Activated naive CD4-positive, alpha-beta T cell (primary cell): ENCODE measurements at places on chromosomes 2 and 18.

GRCh38 chr2:161983331-161983651 lies 90.7 kb downstream of the DPP4 start:
- no peak for DNase-seq

DNA sequence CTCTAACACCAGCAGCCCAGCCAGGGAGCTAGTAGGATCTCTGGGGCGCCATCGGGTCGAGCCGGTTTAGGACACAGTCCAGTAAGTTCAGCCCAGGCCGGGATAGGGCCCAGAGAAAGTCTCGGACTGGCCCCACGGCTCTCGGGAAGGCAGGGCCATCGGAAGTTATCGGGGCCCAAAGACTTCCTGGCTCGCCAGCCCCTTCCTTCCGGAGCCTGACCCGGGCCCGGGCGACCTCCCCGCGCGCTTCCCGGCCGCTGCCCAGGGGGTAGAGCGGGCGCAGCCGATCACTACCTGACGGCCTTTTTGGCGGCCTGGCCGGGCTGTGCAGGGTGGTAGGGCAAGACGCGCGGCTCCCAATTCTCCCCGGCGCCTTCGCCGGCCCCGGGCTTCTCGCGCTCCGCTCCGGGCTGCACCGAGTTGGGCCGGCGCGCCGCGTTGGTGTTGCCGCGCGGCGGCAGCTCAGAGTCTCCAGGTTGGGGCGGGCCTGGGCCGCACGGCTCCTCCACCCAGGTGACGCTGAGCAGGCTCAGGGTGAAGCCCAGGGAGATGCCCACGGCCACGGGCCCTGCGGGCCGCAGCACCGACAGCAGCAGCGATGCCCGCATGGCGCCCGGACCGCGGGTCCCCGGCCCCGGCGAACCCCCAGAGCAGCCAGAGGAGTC lies 546 bp downstream of the CHPF start:
- no peak for DNase-seq

GRCh38 chr2:238434846-238435751 lies 8.4 kb downstream of the ASB1 start:
- no peak for DNase-seq

GRCh38 chr18:75157381-75157780 lies 51.6 kb downstream of the PTGR3 start:
- no peak for DNase-seq

- peak; percentile 13 for DNase-seq
Observed at GRCh38 chr2:119174216-119174992, 15.9 kb upstream of the C1QL2 start.

DNA sequence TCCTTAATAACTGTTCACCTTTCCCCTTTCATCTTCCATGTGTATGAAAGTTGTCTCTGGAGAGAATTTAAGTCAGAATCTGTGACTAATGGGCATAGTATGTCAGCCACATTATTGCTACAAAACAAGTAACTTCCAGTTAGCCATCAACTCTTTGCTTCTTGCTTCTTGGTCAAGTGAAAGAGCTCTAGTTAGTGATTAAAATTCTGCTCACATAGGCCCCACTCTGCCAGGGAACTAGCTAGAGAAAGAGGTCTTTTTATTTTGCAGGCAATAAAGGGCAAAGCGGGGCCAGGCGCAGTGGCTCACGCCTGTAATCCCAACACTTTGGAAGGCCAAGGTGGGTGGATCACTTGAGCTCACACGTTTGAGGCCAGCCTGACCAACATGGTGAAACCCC lies 64.6 kb downstream of the COLEC12 start:
- DNase-seq, result no peak

GRCh38 chr2:149954981-149955600 lies 367.5 kb upstream of the MMADHC start:
- DNase-seq, result no peak

GRCh38 chr2:182642328-182642727 lies 73.7 kb upstream of the DNAJC10 start:
- no peak for DNase-seq

DNA sequence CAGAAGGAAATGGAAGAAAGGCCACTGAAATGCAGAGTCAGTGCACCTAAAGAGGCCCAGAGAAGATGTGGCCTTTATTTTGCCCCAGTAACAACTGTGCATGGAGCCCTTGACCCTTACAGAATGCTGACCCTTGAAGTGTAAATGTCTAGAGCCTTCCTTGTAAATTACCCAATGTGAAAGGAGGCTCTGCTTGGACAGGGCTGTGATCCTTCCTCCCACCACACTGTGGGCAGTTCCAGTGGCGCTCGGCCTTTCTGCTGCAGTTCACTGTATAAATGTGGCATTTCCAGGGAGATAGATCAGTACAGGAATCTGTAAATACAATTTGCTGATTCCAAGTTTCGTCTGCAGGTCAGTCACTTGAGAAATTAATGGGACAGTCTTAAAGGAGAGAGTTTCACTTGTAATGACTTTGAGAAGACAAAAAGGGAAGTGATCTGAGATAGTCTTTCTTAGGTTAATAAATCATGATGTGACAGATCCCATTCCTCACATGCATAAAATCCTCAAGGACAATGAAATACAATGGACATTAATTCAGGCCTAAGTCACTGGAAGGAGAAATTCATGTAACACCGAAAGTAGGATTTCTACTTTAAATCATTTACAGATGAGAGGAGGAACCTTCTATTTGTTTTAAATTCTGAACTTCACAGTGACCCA lies 133.8 kb upstream of the LMAN1 start:
- no peak for DNase-seq

DNA sequence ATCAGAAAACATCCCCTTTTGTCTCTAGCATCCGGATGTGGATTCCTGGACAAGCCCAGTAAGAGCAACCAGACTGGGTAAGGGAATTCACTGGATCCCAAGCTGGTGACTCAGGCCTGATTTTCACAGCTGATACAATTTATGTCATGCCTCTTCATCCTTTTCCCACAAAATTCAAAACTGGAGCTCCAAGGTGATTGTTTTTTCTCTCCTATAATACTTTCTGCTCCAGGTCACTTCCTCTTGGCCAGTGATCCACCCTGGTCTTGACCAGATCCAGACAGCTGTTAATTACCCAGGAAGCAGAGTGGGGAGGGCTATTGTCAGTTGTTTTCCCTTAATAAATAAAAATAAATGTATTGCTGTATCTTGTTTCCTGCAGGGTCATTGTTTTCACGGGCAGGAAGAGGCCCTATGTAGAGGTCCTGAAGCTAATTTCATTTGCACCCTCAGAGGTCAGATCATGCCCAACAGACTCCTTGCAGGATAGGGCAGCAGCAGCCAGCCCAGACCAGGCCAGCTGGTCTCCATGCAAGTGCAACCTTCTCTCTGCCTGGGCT lies 57.6 kb downstream of the EVA1A start:
- DNase-seq, result no peak

GRCh38 chr18:76263046-76264005 lies 231.7 kb downstream of the ZNF516 start:
- no peak for DNase-seq

DNA sequence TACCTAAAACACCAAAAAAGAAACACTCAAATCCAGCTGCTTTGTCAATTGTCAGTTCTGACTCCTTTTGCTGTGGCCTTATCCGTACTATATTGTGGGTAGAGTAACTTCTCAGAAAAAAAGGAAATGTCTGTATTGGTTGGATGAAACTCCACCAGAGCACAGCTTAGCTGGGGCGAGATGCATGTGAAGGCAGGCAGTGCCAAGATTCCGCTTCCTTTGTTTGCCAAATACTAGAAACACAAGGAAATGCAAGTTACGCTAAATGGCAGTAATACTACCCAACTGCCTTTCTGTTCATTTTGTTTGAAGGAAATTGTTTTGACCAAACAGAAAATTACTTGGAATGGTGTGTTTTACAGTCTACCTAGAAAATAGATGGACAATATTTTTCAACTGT lies 10.0 kb downstream of the KLF11 start:
- no peak for DNase-seq

DNA sequence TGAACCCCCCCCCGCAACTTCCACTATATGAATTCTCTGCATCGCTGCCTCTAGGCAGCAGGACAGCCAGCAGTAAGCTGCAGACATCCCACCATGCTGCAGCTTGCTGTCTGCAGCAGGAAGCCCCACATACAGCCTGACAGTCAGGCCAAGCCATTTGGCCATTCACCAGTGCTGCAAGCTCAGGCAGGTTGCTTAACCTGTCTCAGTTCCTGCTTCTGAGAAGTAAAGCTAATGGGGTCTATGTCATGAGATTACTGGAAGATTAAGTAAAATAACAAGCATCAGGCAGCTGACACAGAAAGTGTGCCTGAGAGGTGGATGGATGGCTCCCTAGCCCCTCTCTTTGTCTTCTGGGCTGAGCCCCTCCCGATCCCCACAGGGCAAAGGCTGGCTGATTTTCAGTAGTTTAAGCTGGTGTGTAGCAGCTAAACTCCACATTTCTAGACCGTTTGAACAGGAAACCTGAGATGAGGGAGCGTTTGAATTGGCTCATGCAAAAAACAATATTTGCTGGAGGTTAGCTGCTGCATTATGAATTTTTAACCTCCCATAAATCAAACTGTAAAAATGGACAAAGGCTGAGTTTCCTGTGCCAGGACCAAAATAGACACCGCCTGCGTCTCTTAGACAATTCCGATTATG lies 193.8 kb upstream of the ARL4C start:
- DNase-seq, result no peak

- no peak for DNase-seq
Observed at GRCh38 chr2:96665083-96665569, 22.6 kb downstream of the FER1L5 start.

DNA sequence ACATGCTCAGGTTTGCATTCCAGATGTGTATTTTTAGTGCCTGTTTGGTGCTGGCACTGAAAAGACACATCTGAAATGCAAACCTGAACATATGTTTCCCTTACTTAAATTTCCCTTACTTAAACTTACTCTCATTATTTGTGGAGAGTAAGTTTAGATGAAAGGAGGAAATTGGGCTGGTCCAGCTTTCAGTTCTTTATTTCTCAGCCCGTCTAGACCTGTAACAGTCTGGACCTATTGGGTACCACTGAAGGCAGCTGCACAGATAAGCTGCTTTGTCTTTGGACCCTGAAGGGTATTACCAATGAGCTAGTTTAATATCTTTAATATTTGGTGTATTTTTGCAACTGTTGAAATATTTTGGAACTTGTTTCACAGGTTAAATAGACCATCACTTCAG lies 17.0 kb upstream of the DSG3 start:
- DNase-seq, result no peak

DNA sequence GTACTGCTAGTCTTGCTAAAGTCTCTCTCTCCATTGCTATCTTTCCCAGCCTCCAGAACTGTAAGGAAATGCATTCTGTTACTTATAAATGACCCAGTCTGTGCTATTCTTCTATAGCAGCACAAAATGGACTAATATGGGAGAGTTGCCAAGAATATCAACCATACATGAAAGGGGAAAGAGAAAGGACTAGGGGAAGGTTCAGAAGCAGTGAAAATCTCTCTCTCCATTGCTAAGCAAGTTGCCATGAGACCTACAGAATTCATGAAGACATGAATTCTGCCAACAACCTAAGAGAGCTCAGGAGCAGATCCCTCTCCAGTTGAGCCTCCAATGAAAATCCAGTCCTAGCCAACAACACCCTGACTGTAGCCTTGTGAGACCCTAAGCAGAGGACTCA lies 3.6 kb upstream of the TRABD2A start:
- DNase-seq, result no peak

DNA sequence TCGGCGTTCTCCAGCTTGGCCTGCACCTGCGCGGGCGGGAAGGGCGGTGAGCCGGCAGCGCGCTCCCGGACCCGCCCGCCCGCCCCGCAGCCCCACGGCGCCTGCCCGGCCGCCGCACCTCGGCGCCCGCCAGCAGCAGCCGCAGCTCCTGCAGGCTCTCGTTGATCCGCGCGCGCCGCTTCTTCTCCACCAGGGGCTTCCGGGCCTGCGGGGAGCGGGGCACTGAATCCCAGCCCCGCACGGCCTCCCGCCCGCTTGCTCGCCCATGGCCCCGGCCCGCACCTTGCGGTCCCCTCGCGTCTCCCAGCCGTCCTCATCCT lies 335 bp downstream of the HES6 start:
- no peak for DNase-seq

- no peak for DNase-seq
Observed at GRCh38 chr2:230575642-230576324, 136.9 kb upstream of the CAB39 start.

GRCh38 chr18:50388988-50389387 lies 14.1 kb downstream of the SKA1 start:
- DNase-seq, result no peak

DNA sequence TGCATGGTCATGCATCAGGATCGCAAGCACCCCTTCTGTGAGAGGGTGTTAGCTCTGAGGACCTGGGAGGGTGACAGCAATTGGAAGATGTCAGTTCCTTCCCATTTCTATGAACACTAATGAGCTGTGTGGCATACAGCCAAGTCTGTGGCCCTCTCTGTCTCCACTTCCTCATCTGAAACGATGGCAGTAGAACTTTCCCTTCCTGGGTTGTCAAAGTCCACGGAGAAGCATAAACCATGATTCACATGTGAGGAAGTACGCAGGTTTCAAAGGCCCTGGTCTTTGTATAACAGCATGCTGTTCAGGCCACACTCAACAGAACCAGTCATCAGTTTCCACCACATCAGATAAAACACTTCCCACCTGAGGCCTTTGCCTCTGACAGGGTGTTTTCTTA lies 167.4 kb upstream of the RAB6C start:
- DNase-seq, result no peak

DNA sequence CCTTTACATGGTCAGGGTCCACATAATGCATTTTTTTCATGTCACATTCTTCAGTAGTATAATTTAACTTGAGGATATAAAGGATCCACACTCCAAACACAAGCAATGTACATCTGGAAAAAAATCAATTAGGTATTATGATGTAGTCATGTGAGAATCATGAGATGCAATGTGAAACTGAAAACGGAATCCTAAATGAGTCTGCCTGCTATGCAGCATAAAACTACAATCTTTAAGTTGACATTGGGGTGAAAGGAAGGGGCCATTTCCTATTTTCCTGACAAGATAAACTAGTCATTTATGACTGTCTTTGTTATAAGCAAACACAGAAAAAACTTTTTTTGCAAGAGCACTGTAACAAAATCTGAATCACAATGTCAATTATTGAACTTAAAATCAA lies 27.6 kb downstream of the ST3GAL5 start:
- no peak for DNase-seq

- no peak for DNase-seq
Observed at GRCh38 chr2:100898035-100898665, 78.2 kb downstream of the NPAS2 start.

- DNase-seq, result no peak
Observed at GRCh38 chr2:231726276-231726675, 18.0 kb downstream of the PTMA start.

- no peak for DNase-seq
Observed at GRCh38 chr2:241999184-241999583, 129.7 kb downstream of the RTP5 start.

DNA sequence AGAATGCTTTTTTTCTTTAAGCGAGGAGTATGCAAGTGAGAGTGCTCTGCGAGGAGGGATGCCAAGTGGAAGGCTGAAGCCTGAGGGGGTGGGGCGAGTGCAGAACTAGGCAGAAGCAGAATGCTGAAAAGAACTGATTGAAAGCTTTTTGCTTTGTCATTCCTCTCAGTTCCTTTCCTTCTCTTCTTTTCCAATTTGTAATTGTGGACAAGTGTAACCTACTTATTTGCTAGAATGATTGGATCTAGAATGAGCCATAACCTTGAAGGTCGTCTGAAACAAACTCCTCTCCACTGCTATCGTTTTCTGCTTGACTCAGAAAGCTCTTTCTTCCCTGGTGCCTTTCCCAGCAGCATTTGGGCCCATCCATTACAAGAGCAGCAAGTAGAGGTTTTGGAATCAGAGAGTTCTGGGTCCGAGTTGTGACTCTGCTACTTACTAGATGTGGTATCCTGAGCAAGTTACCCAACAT lies 115.3 kb downstream of the METTL8 start:
- no peak for DNase-seq

GRCh38 chr18:39596221-39596620 lies 2030.6 kb upstream of the CELF4 start:
- DNase-seq, result no peak

- no peak for DNase-seq
Observed at GRCh38 chr18:305003-305501, 37.2 kb upstream of the THOC1 start.
